ENCODE measurements at places on chromosomes 13 and 19. TPM values are rescaled to one million over a fixed set of nuclear protein-coding genes. Genes with fewer than 3 reads are reported as not detected.
A peak's percentile ranks its signal among the peaks of the same experiment; 100 is the strongest.

DNA sequence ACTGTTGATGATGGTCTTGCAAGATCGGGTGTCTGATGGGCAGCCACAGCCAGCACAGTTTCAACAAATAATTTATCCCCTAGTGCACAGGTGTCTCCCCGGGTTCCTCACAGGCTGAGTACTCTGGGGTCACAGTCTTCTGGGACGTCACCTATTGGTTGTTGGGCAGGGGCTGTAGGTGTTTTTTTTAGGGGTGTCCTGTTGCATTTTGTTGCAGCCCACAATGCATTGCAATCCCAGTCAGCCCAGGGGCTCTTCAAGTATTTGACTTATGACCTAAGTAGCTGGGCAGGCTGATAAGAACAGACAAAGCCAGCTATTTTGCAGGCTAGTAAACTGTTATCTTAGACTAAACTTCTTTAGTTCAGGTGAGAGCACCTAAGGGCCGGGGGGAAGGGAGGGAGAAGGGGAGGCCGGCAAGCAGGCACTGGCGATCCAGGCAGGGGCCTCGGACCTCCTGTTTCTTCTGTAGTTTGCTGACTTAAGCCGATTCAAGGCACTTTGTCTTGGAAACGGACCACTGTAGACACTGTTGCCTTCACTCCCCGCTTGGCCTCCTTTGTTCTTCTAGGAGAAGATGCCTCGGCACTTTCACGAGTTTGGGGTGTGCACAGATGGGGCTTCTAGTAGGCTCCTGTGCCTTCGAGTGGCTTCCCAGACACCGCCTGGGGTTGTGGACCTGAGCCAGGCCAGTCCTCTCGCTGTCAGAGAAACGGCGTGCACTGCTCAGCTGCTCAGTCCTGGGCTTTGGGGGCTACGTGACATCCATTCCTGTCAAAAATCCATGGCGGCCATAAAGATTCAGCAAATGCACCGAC, 33.9 kb upstream of the GRTP1 start:
- H3K36me3 ChIP-seq, result no peaks in the 10 kb centered on the region
- no peak overlapping the region for H3K27ac ChIP-seq
- no peak overlapping the region for H3K4me3 ChIP-seq
- peaks cover 12% of the 10 kb centered on the region for H3K4me1 ChIP-seq
- DNase-seq, result peak; percentile 29

DNA sequence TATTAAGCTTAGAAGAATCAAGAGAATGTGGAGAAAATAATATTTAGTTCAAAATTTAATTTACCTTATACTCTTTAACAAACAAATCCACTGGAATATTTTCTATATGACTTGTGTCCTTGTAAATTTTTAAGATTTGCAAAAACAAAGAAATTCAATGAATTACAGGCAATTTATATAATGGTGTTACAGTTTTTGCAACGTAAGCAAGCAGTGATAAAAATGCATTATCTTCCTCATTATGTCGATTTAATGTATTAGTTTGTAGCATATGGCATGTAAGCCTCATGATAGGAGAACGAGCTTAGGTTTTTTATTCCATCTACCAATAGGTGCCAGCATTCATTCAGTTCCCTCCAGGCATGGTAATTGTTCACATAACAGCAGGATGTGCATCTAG, 100.0 kb upstream of the PCDH9 start:
- H3K27ac ChIP-seq, result no peak overlapping the region
- H3K4me1 ChIP-seq, result no peaks in the 10 kb centered on the region
- no peak for DNase-seq
- H3K36me3 ChIP-seq, result no peaks in the 10 kb centered on the region

- no peaks in the 10 kb centered on the region for H3K4me1 ChIP-seq
- no peaks in the 10 kb centered on the region for H3K36me3 ChIP-seq
- no peak for DNase-seq
- H3K27ac ChIP-seq, result no peak overlapping the region
- H3K4me3 ChIP-seq, result no peak overlapping the region
Measured at GRCh38 chr13:109651311-109651710, 135.1 kb downstream of the IRS2 start.

DNA sequence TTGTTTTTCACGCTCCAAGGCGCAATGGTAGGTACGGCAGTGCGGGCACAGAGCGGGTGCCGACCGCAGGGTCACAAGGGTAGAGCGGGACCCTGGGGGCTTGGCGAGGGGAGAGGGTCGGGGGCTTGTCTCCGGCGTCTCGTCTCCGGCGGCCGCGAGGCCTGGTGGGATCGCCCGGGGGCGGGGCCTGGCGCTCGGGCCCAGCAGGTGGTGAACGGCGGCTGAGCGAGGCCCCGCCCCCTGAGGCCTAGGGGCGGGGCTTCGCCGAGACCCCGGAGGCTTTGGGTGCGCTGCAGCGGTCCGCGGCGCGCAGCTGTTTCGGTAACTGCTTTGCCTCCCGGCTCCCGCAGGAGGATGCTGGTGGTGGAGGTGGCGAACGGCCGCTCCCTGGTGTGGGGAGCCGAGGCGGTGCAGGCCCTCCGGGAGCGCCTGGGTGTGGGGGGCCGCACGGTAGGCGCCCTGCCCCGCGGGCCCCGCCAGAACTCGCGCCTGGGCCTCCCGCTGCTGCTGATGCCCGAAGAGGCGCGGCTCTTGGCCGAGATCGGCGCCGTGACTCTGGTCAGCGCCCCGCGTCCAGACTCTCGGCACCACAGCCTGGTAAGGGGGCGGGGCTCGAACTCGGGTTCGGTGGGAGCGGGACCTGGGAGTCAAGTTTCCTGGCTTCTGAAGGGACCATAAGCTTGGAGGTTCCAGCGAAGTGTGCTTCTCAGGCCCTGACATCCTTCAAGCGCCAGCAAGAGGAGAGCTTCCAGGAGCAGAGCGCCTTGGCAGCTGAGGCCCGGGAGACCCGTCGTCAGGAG, at the start of gene TSEN34:
Gene TSEN34 (plus strand): TSS at position 298 of the 800 bp plus-strand sequence. CDS start 57 bp downstream, at position 355.
- peaks cover 19% of the 10 kb centered on the region for H3K4me1 ChIP-seq

DNA sequence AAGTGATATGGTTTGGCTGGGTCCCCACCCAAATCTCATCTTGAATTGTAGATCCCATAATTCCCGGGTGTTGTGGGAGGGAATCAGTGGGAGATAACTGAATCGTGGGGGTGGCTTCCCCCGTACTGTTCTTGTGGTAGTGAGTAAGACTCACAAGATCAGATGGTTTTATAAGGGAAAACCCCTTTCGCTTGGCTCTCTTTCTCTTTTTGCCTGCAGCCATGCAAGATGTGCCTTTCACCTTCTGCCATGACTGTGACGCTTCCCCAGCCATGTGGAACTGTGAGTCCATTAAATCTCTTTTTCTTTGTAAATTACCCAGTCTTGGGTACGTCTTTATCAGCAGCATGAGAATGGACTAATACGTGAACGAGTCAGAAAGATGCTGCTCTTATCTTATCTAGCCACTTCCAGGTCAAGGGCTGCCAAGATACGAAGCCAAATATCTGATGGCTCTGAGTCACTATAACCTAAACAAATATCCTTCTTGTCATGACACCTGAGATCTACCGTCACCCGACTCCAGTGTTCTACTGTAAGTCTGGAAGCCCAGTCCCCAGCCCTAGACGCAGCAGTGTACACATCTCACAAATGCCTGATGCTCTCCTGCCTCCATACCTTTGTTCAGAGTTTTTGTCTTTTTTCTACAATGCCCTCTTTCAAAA, 45.9 kb downstream of the SLC15A1 start:
- H3K36me3 ChIP-seq, result no peaks in the 10 kb centered on the region
- DNase-seq, result no peak
- H3K27ac ChIP-seq, result no peak overlapping the region
- no peaks in the 10 kb centered on the region for H3K4me1 ChIP-seq

The ELANE gene
- total RNA-seq, result 0.36 TPM

GRCh38 chr13:109288151-109288709, 498.2 kb downstream of the IRS2 start:
- no peak overlapping the region for H3K4me3 ChIP-seq
- no peaks in the 10 kb centered on the region for H3K36me3 ChIP-seq
- DNase-seq, result peak; percentile 48
- H3K4me1 ChIP-seq, result no peaks in the 10 kb centered on the region

GRCh38 chr13:59477011-59477410, 686.7 kb downstream of the DIAPH3 start:
- no peaks in the 10 kb centered on the region for H3K36me3 ChIP-seq
- H3K4me1 ChIP-seq, result no peaks in the 10 kb centered on the region
- H3K27ac ChIP-seq, result no peak overlapping the region
- no peak overlapping the region for H3K4me3 ChIP-seq
- no peak for DNase-seq

- H3K4me1 ChIP-seq, result no peaks in the 10 kb centered on the region
- no peaks in the 10 kb centered on the region for H3K27me3 ChIP-seq
- DNase-seq, result no peak
Measured at GRCh38 chr19:15730538-15730937, 2.7 kb downstream of the OR10H2 start.

GRCh38 chr19:44710483-44710882, 11.5 kb downstream of the CEACAM16 start:
- no peak for DNase-seq
- H3K27me3 ChIP-seq, result no peaks in the 10 kb centered on the region
- no peak overlapping the region for H3K4me3 ChIP-seq
- H3K27ac ChIP-seq, result no peak overlapping the region

GRCh38 chr13:98517576-98518310, 59.2 kb downstream of the STK24 start:
- H3K27me3 ChIP-seq, result no peaks in the 10 kb centered on the region
- H3K27ac ChIP-seq, result peak overlapping the region; percentile 8
- peaks cover 24% of the 10 kb centered on the region for H3K36me3 ChIP-seq
- H3K4me1 ChIP-seq, result peaks cover 4% of the 10 kb centered on the region

GRCh38 chr13:108705031-108705430, 75.6 kb downstream of the MYO16 start:
- no peak overlapping the region for H3K27ac ChIP-seq
- H3K27me3 ChIP-seq, result no peaks in the 10 kb centered on the region
- H3K4me1 ChIP-seq, result no peaks in the 10 kb centered on the region

- H3K36me3 ChIP-seq, result no peaks in the 10 kb centered on the region
- no peaks in the 10 kb centered on the region for H3K4me1 ChIP-seq
- H3K27ac ChIP-seq, result no peak overlapping the region
- H3K27me3 ChIP-seq, result no peaks in the 10 kb centered on the region
Measured at GRCh38 chr13:80787604-80788003, 446.7 kb upstream of the SPRY2 start.

- H3K27me3 ChIP-seq, result peaks cover 73% of the 10 kb centered on the region
- no peak overlapping the region for H3K27ac ChIP-seq
- no peak overlapping the region for H3K4me3 ChIP-seq
- H3K4me1 ChIP-seq, result peaks cover 4% of the 10 kb centered on the region
Measured at GRCh38 chr13:111117289-111117688, 2.2 kb downstream of the ARHGEF7 start.

- peak; percentile 91 for DNase-seq
- no peaks in the 10 kb centered on the region for H3K4me1 ChIP-seq
- no peaks in the 10 kb centered on the region for H3K36me3 ChIP-seq
- no peak overlapping the region for H3K27ac ChIP-seq
Measured at GRCh38 chr19:48603001-48603400, 3.5 kb upstream of the SPACA4 start.

The SMAD9 gene
- 4.7 TPM for total RNA-seq

DNA sequence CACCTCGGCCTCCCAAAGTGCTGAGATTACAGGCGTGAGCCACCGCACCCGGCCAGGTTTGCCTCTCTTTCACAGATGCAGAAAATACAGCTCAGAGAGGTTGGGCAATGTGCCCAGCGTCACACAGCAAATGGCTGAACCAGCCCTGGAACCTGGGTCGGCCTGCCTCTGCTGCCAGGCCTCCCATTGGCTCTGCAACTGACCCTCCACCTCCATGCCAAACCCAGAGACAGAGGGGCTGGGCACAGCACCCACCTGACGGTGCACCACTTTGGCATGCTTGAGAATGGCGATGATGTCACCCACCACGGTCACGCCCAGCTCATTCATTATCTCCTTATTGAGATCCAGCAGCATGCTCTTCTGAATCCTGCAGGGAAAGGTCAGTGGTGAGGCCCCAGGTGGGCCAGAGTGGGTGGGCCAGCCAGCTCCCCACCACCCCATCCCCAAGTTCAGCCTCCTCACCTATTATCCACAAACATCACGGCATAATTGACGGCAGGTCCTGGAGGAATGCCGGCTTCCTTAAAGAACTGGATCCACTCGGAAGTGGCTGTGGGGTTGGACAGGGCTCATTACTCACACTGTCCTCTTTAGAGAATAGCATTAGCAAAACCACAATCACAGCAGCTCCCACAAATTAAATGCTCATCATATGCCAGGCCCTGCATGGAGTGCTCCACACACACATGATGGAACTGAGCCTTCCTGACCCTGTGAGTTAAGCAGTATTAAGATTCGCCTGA, 12.2 kb downstream of the C19orf47 start:
- DNase-seq, result peak; percentile 75
- no peaks in the 10 kb centered on the region for H3K27me3 ChIP-seq
- no peaks in the 10 kb centered on the region for H3K4me1 ChIP-seq
- H3K27ac ChIP-seq, result no peak overlapping the region

DNA sequence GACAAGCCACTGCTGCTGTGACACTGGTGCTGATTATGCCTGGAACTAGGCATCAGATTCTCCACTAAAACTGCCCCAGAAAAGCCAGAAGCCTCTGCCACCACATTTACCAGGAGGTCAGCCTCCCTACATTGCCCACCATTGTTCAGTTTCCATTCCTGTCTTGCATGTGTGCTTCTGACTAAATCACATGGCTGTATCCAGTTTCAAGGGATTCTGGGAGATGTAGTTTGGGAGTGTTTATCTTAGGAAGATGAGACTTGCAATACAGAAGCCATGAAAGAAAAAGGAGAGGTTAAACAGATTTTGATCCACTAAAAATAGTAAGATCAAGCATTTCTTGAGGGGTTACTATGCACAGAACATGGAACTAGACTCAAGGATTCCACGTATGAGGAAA, 40.7 kb upstream of the SERPINE3 start:
- H3K4me1 ChIP-seq, result no peaks in the 10 kb centered on the region
- H3K4me3 ChIP-seq, result no peak overlapping the region
- no peak for DNase-seq

GRCh38 chr13:28204690-28205443, 66.5 kb downstream of the PAN3 start:
- H3K36me3 ChIP-seq, result no peaks in the 10 kb centered on the region
- H3K27me3 ChIP-seq, result no peaks in the 10 kb centered on the region
- DNase-seq, result no peak
- no peak overlapping the region for H3K4me3 ChIP-seq
- no peak overlapping the region for H3K27ac ChIP-seq
- no peaks in the 10 kb centered on the region for H3K4me1 ChIP-seq

The KRTDAP gene
- not detected for total RNA-seq

DNA sequence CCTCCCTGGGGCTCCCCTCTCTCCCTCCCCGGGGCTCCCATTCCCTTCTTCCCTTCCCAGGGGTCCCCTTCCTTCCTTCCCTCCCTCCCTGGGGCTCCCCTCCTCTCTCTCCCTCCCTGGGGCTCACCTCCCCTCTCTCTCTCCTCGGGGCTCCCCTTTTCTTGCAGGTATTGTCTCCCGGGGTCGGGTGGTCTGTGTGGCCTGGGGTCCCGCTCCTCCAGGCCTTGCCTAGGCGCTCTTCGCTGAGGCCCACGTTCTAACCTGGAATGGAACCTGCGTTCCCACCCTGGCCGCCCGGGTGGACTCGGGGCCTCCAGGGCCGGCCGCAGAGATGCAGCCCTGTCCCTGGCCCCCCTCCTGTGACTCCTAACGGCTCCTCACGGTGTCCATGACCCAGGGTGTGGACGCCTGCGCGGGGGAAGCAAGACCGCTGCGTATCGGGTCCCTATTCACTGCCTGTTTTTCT, 940 bp upstream of the DCUN1D2 start:
- H3K27ac ChIP-seq, result peak overlapping the region; percentile 60
- DNase-seq, result peak; percentile 93
- no peaks in the 10 kb centered on the region for H3K27me3 ChIP-seq
- H3K4me3 ChIP-seq, result peak overlapping the region; percentile 83
